Fibroblast of villous mesenchyme (primary cell): ENCODE measurements at places on chromosomes 13 and 19. TPM values are rescaled to one million over a fixed set of nuclear protein-coding genes. Genes with fewer than 3 reads are reported as not detected.

GRCh38 chr13:89465366-89465765 lies 1794.2 kb downstream of the SLITRK5 start:
- DNase-seq: no peak

GRCh38 chr13:45733361-45733760 lies 31.2 kb downstream of the CBY2 start:
- no peak for DNase-seq

GRCh38 chr13:75326173-75327134 lies 155.5 kb downstream of the TBC1D4 start:
- DNase-seq: peak; percentile 57

GRCh38 chr13:58266271-58266670 lies 634.7 kb downstream of the PCDH17 start:
- no peak for DNase-seq

DNA sequence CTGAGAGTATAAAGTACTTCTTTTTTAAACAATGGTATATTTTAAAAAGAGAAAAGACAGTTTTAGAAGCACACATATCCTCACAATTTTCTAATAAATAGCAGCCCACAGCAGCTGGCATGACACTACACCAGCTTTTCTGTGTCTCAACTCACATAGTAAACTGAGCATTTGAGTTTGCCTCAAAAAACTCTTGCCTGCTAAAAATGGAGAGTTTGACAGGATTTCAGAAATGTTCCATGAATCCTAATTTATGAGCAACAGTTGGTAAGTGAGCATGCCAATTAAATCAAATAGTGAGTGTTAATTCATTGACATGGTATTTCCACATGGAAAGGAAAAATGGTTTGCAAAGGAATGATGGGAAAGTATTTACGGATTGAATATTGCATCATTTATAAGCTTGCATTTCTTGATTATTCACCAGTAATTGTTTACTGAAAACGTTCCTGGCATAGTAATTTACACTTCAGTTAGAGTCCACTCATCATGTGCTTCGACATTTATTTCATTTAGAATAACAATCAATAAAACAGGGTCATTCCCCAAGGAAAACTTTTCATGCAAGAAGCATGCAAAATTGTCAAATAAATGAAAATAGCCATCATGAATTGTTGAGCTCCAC lies 323.0 kb downstream of the EFNB2 start:
- no peak for DNase-seq

LRRC63 gene
- total RNA-seq: under 0.01 TPM in 1 of 2 replicates, not detected in the other
